ENCODE measurements at places on chromosomes 5 and 9.
A peak's percentile ranks its signal among the peaks of the same experiment; 100 is the strongest.

DNA sequence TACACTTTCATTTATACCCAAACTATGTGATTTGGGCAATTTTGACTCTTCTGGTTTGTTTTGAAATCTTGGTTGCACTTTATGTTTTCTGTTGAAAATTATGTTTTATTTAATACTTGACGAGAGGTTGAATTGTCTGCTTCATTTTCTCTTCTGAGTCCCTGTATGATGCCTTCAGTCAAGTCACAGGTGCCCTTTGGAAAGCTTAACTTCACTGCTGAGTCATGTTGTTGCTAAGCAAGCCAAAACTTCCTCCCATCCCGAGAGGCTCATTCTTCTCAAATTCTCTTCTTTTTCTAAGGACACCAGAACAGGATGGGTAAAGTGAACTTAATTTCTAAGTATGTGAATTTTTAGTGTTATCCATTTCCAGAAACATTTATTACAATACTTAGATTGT, 455.3 kb upstream of the PTGER4 start:
- no peak for DNase-seq

GRCh38 chr5:62326302-62326701, 20.3 kb downstream of the KIF2A start:
- DNase-seq, result no peak

DNA sequence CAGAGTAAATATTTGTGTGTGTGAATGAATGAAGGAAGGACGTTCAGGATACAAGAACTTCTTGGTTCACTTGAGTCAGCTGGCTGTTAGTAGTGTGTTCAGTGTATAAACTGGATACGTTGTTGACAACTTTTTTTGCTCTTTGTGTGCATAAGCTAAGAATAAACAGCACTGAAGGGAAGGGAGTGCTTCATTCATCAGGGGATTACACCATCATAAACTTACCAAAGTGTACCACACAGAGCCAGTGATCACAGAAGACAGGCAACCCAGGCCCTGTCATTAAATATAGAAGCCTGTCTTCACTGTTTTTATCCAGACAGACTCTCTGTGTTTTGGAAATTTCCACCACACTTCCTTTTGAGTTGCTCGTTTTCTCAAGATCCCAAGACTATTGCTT, 55.5 kb upstream of the MEF2C start:
- no peak for DNase-seq

- DNase-seq, result no peak
Observed at GRCh38 chr5:60829490-60830266, 14.4 kb downstream of the ELOVL7 start.

- no peak for DNase-seq
Observed at GRCh38 chr9:93032545-93032944, 26.0 kb upstream of the SUSD3 start.

DNA sequence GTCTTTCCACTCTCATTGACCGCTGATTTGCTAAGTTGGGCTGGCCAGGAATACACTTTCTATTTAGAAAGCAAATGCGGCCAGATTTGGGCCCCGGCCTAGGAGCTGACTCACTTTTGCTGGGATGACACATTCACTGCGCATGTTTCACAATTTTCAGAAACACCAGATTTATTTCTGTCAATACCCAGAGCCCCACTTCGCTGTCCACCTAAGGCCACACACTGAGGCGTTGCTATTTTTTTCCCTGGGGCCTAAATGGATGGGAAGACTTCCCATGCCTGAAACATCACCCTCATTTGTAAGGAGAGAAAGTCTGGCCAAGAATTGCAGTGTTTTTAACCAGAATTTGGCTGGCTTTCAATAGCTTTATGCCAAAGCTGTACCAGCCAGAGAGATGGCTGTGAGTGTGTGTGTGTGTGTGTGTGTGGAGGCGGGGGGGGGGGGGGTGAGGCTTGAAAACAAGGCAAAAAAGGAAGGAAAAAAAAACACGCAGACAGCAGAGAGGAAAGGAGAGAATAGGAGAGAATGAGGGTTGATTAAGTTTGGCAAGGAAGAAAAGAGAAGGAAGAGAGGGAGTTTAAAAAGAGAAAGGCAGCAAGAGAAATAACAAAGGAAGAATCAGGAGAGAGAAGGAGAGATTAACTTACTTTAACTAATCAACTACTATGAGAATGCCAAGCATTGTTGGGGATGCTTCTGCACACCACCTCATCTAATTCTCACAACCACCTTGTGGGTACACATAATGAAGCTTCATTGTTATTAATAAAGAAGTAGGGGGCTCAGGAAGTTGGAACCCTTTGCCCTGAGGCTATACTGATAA, 261.4 kb upstream of the KLF4 start:
- DNase-seq, result no peak

- peak; percentile 69 for DNase-seq
Observed at GRCh38 chr5:43602461-43603343, at the start of gene NNT. Gene NNT (plus strand): TSS chr5:43603180. CDS start chr5:43609196, 6,016 bp downstream.

DNA sequence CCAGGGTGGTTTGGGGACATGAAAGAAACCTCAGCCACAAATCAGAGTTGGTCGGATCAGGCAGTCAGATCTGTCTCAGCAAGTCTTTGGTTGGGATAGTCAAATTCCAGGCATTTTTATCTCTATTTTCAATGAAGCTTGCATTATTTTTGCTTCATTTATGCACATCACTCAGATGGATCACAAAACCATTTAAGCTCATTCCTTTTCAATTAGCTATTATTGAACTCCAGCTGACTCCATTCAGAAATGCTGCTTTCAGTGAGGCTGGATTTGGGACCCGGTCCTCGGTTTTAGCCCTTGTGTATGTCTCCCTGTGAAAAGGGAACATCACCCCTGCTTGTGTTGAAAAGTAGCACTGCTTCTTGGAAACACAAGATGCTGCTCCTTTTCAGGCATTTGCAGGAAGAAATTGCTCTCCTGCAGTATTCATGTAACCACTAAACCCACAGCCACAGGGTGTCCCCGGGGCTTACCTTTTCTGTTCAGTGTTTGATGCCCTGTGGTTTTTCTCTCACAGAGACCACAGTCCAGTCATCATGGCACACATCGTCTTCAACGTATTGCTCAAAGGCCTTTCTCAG, 232.9 kb downstream of the NFIB start:
- no peak for DNase-seq

GRCh38 chr9:135241381-135242048, 154.0 kb downstream of the OLFM1 start:
- no peak for DNase-seq

DNA sequence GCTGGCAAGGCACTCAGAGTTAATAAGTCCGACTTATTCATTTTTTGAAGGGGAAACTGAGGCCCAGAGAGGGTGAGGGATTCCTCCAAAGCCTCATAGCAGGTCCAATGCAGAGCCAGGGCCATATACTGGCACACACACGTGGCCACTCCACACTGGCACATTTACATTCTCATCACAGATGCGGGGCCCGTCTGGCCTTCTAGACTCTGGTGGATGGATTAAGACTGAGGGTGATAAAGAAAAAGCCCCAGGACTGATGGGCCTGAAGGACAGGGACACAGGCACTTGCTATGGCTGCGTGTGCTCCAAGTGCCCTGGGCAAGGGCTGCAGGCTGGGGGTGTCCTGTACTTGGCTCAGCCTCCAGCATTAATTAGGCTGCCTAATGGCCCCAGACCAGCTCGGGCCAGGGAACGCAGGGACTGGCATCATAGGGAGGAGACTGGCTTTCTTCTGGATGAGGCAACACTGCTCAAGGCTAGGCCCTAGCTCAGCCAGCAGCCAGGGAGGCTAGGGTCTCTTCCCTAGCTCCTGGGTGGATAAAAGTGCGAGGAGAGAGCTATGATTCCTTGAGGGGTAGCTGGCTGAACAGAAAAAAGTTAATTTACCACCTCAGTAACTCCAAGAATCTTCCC, 28.5 kb upstream of the CSF1R start:
- no peak for DNase-seq

DNA sequence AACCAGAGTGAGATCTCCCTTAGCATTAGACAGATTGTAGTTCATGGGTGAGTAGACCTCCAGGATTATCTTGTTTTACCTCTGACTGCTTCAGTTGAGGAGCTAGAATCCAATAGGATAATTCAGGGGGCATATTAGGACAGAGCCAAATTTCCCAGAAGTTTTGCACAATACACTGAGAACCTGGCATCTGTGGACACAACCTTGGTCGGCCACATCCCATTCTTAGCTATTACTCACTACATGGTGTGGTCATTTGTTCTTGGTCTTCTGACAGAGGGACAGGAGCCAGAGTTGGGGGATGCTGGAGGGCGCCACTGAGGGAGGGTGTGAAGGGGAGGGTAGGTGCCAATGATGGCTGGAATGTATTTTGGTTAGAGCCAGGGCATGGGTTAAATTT, 66.6 kb downstream of the NPR3 start:
- DNase-seq, result no peak

GRCh38 chr5:150746-151145, 40.5 kb upstream of the LRRC14B start:
- no peak for DNase-seq

DNA sequence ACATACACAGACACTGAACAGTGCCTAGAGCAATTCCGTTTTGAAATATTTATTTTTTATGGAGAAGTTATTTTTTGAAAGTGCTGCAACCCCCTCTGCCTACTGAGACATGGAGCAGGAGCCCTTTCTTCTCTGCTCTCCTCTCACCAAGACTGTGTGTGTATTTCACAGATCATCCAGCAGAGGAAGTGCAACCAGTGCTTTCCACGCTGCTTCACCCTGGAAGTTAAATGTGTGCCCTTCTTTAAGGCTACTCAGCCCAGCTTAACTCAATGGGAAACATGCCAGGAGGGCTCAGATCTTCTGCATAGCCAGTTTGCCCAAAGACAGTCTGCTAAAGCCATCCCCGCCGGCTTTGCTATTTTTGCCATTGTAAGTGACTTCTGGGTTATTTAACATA, 606.3 kb downstream of the TLE1 start:
- DNase-seq, result no peak

DNA sequence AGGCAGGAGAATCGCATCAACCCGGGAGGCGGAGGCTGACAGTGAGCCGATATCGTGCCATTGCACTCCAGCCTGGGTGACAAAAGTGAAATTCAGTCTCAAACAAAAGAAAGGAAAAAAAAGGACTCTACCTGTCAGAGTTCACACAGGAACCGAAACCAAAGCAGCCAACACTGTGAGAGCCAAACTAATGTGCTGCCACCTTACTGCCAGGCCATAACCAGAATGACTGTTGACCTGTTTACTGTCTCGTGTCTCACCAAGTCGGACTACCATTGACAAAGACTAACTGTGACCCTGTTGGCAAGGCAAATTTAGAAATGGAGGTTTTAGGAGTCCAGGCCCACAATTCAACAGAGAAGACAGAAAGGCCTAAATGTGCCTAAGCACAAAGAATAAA, 112.4 kb downstream of the ANXA2R start:
- DNase-seq, result no peak

DNA sequence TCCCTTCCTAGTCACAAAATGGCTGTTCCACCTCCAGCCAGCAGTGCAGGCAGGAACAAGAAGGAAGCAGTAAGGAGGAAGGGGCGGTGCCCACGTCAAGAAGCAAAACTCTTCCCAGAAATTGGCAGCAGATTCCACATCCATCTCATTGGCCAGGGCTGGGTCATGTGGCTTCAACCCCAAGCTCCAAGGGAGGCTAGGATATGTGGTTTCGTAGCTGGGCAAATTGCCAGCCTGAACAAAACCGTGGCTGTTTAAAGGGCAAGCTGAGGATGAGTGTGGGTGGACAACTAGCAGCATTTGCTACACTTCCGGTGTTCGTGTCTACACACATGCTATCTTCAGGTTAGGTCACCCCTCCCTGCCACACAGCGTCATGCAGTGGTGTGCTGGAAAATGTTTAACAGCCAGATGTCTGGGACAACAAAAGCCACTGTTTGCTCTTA, 92.1 kb upstream of the MAP1B start:
- no peak for DNase-seq

GRCh38 chr9:125437771-125438221, 176.2 kb downstream of the GAPVD1 start:
- DNase-seq, result no peak

DNA sequence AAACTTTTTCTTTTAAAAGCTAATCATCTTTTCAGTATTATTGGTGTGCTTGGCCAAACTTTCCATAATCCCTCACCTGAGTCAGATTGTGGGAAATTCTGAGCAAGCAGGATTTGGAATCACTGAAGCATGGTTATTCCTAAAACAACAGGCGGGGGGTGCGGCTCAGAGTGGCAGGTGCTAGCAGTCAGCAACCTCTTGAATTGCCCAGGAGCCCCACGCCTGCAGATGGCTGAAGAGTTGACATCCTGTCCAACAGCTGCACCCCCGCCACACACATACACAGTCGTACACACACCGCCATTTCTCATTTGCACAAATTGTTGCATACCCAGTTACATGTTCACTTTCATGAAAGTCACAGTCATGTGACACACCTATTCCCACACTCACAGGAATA, 96.6 kb downstream of the LHX2 start:
- DNase-seq, result no peak

GRCh38 chr5:156497804-156498208, 170.8 kb downstream of the SGCD start:
- DNase-seq, result no peak

DNA sequence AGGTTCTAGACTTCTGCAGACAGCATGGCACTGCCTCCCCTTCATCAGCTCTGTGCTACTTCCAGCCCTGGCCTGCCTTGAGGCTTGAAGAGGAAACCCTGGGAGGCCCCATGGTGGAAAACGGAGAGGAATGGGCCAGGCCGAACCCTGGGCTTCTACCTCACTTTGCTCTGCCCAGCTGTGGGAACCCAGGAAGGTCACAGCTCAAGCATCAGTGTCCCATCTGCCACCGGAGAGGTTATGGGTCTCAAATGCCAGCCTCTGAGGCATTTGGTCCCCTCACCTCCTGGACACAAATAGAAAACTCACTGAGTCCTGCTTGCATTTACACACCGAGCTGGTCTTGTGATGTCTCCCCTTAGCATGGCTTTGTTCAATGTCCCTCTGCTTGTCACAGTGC, 80.1 kb upstream of the ALDH1B1 start:
- DNase-seq, result no peak

DNA sequence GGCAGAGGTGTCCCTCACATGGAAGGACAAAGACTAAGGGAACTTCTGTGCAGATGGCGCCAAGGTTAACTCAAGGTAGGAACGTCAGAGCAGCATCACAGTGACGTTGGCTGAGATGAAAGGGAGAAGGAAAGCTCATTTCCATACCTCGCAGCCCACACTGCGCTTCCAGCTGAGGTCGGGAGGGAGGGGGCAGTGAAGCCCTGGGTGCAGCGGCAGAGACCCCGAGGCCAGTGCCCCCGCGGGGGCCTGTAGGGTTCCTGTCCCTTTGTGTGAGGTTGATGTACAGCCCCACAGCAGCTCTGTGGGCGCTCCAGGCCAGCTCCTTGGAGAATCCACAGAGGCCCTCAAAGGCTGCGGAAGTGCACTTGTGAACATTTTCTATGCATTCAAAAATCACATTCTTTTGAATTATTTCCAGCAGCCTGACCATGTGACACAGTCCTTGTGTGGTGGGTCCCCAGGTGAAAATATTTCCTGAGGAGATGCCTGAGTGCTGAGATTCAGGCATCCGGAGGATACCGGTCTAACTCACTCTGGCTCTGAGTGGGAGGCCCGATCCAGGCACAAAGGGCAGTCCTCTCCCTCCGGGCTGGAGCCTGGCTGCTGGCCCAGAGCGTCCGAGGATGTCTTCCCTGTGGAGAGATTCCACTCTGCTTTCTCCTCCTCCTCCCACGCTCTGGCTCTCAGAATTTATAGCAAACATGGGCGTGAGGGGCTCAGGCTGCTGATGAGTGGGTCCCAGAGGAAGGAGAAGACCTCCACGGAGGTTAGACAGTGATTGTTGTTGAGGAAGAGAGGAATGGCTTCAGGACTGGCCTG, 150.7 kb downstream of the ICE1 start:
- no peak for DNase-seq

Data from CD4-positive, alpha-beta T cell treated with Interleukin-15 for 4 hours (primary cell).